ENCODE measurements at places on chromosomes 2 and 18.

- DNase-seq = no peak
Measured at GRCh38 chr18:11021477-11021876, 127.9 kb downstream of the PIEZO2 start.

DNA sequence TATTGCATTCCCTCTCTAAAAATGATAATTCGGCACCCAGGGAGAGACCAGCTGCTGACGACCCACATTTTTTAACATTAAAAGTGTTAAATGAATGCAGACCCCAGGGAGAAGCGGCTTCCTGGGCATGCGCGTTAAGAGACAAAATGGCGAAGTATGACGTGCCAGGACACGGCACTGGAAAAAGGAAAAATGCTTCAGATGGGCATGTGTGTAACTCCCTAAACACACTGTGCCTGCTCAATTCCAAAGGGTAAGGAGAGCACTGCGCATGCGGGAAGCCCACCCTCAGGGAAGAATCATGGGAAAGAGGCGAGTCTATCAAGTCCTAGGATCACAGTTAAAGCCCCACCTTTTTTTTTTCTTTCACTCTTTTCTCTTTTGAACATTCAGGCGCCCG, 58.1 kb downstream of the CYP26B1 start:
- DNase-seq = no peak

DNA sequence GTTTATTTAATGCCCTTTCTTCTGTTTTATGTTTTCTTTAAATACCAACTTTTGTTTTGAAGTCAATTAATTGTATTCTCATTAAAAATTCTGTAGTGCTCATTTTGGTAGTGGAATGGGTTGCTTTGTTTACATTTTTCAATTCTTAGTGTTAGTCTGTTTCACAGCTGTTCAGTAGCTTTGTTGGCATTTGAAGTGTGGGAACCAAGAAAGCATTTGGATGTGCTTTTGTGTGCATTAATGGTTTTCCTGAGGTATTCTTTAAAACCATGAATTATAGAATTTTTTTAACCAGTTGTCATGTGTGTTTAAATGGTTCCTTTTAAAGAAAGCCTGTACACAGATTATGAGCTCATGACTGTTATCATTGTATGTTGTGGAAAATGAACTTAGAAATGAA, 19.7 kb downstream of the MIB1 start:
- no peak for DNase-seq

DNA sequence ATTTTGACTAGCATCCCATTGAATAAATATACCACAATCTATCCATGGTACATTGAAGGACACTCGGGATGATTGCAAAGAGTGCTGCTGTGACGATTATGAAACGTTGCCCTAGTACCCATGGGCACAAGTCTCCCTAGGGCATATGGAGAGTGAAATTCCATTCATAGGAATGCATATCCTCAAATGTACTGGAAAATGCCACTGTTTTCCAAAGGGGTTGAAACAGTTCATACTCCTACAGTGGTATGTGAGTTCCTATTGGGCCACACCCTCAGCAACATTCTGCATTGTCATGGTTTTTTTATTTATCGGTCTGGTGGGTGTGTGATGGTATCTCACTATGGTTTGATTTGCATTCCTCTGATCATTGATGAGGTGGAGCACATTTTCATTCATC, 130.6 kb downstream of the TWIST2 start:
- DNase-seq = no peak

DNA sequence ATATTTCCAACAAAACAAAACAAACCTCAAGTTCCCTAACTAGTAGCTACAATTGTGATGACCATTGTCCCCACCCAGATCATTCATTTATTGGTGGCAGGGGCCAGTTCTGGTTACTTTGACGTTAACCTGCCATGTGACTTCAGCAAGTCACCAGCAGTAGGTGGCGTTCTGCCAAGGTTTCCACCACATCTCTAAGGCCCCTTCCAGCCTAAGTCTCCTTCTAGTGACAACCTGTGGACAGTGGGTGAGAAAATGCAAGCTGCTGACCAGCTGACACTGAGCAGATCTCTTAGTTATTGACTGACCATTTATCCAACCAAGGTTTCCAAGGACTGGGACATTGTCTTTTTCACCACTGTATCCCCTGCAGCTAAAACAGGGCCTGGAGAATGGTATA, 98.4 kb downstream of the GPR39 start:
- peak; percentile 30 for DNase-seq

DNA sequence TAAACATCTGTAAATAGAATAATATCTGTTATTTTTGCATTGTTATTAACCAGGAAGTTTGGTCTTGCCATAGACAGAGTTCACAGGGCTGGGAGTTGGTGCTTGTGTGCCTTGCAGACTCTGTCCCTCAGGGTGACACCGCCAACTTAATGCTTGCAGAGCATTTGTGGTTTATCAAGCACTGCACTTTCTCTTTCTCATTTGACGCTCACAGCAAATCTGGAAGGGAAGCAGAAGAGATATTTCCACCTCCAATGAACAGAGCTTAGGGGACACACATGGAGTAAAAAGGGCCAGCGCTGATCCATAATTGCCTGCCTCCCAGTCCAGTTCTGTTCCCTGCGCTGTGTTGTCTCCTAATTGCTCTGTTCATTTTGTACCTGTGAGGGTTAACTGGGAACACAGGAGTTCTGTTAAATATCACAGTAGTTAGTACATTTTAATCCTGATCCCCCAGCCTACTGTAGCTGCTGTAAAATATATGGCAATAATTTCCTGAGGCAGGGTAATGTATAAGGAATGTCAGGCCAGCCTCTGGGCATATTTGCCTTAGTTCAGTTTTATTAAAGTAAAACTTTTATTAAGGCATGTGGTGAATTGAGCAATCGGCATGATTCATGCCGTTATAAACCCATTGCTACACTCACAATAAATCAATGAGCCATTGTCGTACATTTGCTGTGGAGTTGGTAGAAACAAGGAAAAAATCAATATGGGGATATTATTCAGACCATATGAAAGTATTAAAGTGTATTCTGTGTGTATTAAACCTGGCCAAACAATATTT, 182.5 kb upstream of the OSR1 start:
- DNase-seq = peak; percentile 20

- DNase-seq = no peak
Measured at GRCh38 chr2:127635380-127636237, 10.3 kb upstream of the GPR17 start.

- DNase-seq = no peak
Measured at GRCh38 chr2:19350678-19351401, 7.6 kb downstream of the OSR1 start.

DNA sequence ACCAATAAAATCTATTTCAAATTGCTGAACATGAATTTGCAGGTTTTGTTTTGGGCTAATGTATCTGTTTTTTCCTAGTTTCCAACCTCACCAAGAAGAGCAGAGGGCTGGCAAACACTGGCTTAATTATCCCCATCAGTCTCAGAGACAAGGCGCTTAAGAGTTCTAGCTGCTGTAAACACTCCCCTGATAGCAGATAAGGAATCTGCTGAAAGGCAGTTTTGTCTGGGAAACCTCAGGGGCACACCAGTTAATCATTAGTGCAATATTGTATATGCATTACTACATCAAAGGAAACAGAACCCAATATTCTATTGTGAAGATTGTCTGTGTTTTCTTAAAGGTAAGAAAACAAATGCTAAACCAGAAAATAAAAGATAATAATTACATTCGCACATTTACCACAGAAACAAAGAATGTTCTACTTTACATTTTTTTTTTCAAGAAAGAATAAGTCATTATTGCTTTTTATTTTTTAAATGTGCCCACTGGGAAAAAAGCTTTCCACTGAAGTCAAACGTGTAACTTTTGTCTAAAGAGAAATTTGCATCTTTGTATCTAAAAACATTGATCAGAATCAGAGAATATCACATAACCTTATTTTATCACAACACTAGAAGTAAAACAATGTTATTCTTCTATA, 179.1 kb downstream of the ERBB4 start:
- no peak for DNase-seq

DNA sequence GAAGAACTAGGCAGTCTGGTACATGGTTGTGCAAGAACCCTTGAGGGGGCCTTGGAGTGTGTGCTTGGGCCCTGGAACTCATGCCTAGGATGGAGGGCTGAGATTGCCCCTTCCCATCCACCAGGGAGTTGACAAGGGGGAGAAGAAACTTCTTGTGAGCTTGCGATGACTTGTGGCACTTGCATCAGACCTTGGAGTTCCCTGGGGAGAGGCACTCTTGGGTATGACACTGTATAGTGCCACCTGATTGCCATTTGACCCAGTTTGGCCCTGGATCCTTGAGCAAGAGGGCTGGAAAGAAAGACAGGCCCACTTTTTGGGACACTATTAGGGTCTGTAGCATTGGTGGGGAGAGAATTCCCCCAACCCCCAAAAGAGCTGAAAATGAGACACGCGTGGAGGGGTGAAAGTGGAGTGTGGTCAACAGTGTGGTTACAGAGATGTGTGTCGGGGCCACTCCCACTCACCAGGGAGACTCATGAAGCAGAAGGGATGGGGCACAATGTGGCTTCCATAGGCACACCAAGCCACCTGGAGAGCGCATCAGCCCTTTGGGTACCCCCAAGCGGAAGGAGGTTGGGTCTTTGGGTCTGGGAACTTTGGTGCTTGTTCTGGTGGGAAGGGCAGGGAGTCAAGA, 101.3 kb downstream of the MSH2 start:
- DNase-seq = peak; percentile 45

- no peak for DNase-seq
Measured at GRCh38 chr18:9068346-9068745, 34.2 kb upstream of the NDUFV2 start.

DNA sequence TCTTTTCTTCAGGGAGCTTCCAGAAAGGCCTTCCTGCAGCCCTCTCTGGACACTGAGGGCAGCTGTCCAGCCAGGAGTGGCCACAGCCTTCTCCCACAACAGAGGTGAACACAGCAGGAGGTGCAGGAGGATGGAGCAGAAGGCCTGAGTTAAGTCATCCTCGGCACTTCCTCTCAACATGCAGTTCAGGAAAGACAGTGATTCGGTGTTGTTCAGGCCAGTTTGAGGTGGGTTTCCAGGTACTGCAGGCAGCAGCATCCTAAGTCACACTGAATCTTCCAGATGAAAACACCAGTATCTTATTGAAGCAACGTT, 225.3 kb upstream of the PXDN start:
- DNase-seq = no peak

DNA sequence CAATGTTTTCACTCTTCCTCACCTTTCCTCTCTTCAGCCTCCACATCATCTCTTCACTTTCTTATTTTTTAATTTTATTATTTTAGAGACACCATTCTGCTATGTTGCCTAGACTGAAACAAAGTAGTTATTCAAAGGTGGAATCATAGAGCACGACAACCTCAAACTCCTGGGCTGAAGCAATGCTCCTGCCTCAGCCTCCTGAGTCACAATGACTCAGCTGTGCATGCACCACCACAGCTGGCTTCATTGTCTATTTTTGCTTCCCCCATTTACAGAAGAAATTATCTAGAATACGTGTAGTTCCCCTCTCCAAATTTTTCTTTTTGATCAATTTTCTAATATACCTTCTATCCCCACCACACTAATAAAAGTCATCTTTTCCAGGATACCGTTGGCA, 911.5 kb upstream of the SOX11 start:
- DNase-seq = peak; percentile 5

DNA sequence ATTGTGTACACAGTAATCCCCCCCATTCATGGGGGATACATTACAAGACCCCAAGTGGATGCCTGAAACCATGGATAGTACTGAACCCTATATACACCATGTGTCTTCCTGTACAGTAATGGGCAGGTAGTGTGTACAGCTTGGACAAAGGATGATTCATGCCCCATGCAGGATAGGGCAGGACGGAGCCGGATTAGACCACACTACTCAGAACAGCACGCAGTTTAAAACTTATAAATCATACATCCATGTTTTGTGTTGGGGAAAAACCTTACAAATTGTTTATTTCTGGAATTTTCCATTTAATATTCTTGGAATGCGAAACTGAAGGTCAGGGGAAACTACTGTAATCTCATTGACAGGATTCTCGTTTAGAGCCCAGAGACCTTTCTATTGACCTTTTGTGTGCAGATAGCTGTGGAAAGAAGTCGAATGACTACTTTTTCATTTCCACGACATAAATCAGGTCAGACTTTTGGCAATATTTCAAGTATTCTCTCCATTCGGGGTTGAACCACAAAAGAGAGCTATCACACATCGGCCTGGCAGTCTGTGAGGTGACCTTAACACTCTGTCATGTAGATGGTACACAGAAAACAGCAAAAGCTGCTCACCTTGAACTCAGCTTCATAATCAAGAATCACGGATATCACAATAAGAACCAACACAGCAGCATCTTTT, 9.9 kb upstream of the YPEL5 start:
- DNase-seq = no peak

GRCh38 chr18:60246606-60247005, 126.0 kb downstream of the MC4R start:
- DNase-seq = peak; percentile 23

DNA sequence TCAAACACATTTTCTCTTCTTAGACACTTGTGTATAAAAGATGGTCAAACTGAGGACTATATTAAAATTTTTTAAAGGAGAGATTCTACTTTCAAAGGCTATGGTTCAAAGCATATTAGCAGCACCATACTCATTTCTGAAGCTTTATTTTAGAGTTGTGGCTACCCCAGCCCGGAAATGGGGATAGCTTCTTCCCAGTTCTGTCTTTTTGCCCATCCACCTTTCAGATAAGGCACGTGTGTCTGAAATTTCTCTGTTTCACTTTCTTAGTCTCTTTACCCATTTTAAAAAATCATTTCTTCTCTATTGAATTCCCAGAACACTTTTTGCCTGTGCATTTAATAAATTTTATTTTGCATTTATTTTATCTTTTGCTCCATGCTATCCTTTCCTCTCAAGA, 431.5 kb downstream of the RNF144A start:
- DNase-seq = no peak

DNA sequence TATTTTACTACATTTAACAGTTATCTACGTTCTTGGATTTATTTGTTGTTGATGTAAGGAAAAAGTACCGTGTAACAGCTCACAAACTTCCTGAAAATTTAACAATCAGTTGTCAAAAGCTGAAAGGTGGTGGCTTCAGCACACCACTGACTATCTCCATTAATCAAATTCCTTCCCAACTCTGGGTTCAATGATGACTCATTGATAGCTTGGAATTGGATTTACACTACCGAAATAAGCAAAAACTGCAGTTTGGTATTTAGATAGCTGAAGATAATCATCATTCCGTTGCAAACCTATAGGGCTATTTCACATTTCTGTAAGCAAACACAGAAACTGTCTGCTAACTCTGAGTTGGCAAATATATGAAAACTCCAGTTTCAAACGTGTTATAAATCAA, 322.3 kb upstream of the TFPI start:
- no peak for DNase-seq

- DNase-seq = no peak
Measured at GRCh38 chr2:30109856-30110255, 37.0 kb upstream of the YPEL5 start.

DNA sequence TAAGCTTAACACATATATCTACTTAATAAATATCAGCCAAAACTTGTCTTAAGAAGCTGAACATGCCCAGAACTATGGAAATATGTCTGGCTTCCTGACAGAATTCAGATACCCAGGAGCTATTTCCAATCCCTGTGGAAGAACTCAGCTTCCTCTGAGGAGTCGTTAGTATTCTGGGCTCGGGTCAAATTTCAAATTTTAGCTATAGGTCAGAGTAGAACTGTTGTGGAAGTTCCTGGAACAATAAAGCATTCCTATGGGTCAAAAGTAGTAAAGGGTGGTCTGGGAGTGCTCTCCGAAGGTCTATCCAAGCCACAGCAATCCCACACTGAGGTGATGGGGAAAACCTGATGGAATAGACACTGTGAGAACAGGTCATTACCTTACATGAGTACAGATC, 342.7 kb upstream of the CHST9 start:
- DNase-seq = no peak

- peak; percentile 93 for DNase-seq
Measured at GRCh38 chr18:59918320-59918755, 18.5 kb downstream of the PMAIP1 start.
